Activated T-helper 1 cell treated with anti-CD3 and anti-CD28 coated beads, Interleukin-12 subunit alpha, Interleukin-12 subunit beta, Interleukin-2, Interleukin-4 antibody, amounts not matched to agents 30 ng/mL and 10 ng/mL and 1 ng/mL, durations not matched to agents 14 hours and 24 hours and 36 hours (primary cell): ENCODE measurements at places on chromosomes 4 and X.

GRCh38 chr4:104353481-104353880, 141.2 kb downstream of the CXXC4 start:
- DNase-seq = no peak

- DNase-seq = no peak
Measured at GRCh38 chrX:45134315-45134731, 66.4 kb downstream of the DIPK2B start.

DNA sequence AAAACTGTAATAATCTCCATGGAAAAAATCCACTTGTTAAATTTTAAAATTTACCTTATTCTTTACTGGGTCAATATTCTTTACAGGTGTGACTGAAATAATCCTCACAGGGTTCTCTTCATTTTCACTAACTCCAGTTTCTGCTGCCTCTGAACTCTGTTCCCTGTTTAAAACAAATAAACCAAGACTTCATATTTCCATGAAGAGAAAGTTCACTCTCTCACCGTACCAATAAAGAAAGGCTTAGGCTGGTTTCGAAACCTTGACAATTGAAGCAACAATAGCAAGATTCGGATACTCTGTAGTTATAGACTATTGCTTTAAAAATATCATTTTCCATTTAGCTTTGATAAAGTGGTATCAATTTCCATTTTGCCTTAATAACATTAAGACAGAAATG, 135.8 kb downstream of the PDS5A start:
- no peak for DNase-seq

- DNase-seq = no peak
Measured at GRCh38 chr4:126264839-126265238, 950.1 kb downstream of the FAT4 start.

GRCh38 chr4:18203966-18204365, 182.4 kb upstream of the LCORL start:
- DNase-seq = no peak

- no peak for DNase-seq
Measured at GRCh38 chrX:135200297-135200696, 29.1 kb upstream of the CT55 start.

DNA sequence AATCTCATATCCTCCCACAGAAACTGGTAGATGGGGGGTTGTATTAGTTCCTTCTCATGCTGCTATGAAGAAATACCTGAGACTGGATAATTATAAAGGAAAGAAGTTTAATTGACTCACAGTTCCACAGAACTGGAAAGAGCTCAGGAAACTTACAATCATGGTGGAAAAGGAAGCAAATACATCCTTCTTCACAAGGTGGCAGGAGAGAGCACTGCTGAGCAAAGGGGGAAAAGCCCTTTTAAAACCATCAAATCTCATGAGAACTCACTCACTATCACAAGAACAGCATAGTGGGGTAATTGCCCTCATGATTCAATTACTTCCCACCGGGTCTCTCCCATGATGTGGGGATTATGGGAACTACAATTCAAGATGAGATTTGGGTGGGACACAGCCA, 250.5 kb upstream of the GPRIN3 start:
- DNase-seq = no peak

GRCh38 chr4:80876810-80877209, 153.7 kb upstream of the BMP3 start:
- no peak for DNase-seq

GRCh38 chr4:99564921-99565320, 1.1 kb upstream of the TRMT10A start:
- DNase-seq = no peak

DNA sequence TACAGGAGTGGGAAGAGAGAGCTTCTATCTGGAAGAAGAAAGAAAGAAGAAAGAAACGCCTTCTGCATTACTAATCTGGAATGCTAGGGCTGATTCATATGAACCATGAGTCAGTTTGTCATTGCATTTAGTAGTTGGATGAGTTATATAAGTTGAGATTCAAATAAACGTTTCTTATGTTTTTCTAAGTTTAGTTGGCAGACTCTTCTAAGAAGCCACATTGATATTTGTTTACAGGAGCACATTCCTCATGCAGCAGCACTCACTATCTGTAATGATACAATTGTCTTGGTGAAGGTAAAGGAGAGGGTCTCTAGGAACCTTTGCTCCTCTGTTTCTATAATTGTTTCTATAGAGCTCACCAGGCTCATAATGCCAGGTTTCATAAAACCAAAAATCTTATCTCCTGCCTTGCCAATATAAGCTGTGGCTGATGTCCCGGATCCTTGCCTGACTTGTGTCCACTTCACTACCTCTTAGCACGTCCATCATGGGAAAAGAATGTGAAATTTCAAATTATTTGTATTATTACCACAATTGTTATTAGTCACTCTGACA, 39.5 kb downstream of the HOPX start:
- no peak for DNase-seq

GRCh38 chr4:17285747-17286146, 226.1 kb downstream of the QDPR start:
- no peak for DNase-seq

GRCh38 chr4:120007191-120007871, 59.3 kb downstream of the MAD2L1 start:
- DNase-seq = no peak

DNA sequence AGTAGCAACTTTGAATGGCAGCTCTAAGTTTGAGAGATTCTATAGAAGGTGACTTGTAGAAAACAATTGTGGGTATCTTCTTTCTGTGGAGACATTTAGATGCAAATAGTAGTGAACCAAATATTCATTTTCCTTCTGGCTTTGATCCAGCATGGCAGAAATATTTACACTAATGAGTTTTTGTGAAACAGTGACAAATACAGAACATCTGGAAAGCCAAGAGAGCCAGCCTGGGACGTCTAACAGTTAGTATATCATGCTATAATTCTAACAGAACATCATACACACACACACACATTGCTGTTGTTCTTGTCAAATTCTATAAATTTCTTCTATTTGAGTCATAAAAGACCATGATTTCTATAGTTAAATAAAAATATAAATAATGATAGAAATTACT, 1777.9 kb downstream of the ARAP2 start:
- DNase-seq = no peak

DNA sequence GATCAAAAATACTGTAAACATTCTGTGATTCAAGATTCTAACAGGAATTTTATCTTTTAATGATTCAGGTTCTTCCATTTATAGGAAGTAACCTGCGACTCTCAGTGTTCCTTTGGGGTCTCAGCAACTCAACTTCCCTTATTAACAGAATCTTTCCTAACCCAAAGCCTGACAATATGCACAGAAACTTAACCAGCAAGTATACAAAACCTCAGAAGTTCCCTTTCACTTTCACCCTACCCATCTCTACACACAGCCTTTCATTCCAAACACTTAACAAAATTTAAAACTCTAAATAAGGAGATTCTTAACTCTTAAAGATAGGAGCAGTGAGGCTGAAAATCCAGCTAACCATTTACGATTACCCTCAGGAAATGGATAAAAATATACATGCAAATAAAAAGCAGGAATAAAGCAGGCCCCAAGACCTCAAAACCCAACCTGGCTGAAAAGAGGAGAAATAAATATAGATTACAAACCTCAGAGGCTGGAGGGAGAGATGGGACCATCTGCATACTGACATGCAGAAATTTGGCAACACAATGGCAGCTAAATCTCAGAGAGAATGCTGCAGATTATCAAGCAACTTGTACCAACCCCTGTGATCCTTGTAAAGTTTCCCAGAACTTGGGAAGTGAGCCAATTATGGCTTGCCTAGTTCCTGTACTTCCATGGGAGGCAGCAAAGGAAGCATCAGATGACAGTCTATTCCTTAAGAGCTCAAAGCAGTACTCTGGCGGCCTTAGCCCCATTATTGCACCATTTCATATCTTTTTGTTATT, 101.0 kb downstream of the ATP11C start:
- no peak for DNase-seq
